SK-N-SH (cell line): ENCODE measurements at places on chromosomes 4 and X. TPM values are rescaled to one million over a fixed set of nuclear protein-coding genes. Genes with fewer than 3 reads are reported as not detected.

DNA sequence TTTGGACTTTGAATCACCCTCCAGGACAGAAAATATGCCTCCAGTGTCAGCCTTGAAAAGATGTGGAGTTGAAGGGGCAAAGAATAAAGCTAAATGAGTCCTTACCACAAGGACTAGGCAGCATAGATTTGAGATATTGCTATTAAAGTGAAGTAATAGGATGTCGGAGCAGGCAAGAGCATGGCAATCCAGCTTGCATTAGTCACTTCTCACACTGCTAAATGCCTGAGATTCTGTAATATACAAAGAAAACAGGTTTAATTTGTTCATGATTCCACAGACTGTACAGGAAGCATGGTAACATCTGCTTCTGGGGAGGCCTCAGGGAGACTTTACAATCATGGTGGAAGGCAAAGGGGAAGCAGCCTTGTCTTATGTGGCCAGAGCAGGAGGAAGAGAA, 109.8 kb upstream of the PCDH7 start:
- no peak for DNase-seq

- DNase-seq, result peak; percentile 4
These were observed 48.8 kb downstream of the DKK2 start for GRCh38 chr4:106987311-106987710.

GRCh38 chrX:130793975-130794374, 109.0 kb downstream of the ENOX2 start:
- DNase-seq, result peak; percentile 5

Gene ATG4A
- 4.1 and 5.0 TPM in 2 replicates for polyA plus RNA-seq

Gene TAF7L
- polyA plus RNA-seq, result 0.38 and 0.39 TPM in 2 replicates

- peak; percentile 23 for DNase-seq
These were observed 1.9 kb upstream of the EIF1AX start for GRCh38 chrX:20143561-20143960.
